ENCODE measurements at places on chromosomes 13 and 19.
A peak's percentile ranks its signal among the peaks of the same experiment; 100 is the strongest.

GRCh38 chr13:20609145-20609544 is 42.2 kb downstream of the IFT88 start:
- DNase-seq = peak; percentile 63

DNA sequence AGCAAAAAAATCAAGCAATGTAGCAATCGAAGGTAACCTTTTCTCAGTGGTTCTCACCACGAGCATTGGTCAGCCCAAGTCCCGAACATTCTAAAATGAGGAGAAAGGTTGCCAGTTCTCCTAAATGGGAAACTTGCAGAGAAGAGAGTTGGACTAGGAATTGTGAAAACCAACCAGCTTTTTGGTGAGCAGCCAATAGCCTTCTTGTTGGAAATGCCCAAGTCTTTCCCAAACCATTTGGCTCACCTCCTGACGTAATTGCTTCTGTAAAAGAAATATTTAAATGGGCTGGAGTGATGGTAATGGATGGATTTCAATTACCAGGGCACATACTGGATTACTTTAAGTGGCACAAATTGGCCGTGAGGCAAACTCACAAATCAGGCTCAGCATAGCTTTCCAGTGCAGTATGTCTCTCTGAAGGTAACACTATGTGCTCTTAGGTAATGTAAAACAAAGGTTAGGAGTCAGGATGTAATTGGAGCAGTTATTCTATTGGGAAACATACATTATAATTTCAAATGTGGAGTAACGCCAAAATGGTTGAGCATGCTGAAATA is 423.2 kb downstream of the KLF5 start:
- no peak for DNase-seq

DNA sequence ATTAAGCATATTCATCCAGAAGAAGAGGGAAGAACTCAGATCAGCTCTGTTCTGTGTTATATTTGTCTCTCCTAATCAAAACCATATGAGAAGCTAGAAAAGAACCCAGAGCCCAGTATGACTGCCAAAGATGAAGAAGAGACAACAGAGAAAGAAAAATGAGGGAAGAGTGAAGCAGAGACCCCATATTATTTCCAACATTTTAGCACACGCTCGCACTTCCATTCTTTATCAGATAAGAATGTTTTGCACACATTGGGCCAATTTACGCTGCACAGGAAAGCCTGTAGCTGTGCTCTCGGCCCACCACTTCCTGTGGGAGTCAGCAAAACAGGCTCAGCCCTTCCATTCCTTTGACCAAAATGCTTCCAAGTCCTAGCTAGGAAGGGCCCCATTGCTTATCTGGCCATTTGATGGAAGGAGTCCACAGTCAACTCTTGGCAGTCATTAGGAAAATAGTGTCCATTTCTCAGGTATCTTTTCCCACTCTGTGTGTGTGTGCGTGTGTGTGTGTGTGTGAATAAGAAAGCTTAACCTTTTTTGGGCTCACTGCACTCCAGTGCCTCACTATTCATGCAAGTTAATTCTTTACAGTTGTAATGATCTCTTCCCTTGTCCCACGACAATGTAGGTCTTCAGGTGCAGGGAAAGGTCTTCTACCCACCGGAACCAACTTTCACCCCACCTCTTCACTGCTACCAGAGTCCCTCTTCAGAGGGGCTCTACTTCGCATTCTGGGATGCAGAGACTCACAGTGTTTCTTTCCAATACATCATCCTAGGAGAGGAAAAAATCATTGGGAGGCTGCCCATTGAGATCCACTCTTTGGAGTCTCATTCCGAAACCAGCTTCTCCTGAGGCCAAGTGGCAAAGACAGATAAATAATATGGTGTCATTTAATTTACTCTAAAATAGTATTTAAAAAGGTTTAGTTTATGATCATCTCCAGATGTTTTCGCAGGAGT is 237.5 kb downstream of the COG6 start:
- no peak for DNase-seq

DNA sequence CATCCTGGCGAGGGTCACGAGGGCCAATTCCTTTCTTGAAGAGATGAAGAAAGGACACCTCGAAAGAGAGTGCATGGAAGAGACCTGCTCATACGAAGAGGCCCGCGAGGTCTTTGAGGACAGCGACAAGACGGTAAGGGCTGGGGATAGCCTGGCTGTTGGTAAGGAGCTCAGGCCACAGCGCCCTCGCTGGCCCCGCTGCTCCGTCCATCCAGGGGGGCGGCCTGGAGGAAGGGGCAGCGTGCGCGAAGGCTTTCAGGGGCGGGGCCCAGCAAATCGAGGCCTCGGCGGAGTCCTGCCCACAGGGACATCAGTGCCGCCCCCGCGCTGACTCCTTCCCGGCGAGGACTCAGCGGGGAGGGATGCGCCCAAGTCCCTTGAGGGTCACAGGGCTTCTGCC is 6.9 kb downstream of the F10 start:
- no peak for DNase-seq

Measured in pons (tissue), 1 donor.